Mesothelial cell of epicardium (in vitro differentiated cells): ENCODE measurements at places on chromosomes 16 and 17. TPM values are rescaled to one million over a fixed set of nuclear protein-coding genes. Genes with fewer than 3 reads are reported as not detected.

The SCN4A gene
- total RNA-seq, result 0.14 to 0.60 TPM (median 0.51 TPM) in 3 replicates

The SLFN12 gene
- 18.4 to 19.5 TPM (median 18.8 TPM) in 3 replicates for total RNA-seq

The PLLP gene
- 1.1 to 1.8 TPM (median 1.2 TPM) in 3 replicates for total RNA-seq

The HAGHL gene
- total RNA-seq, result 6.4 to 8.6 TPM (median 7.4 TPM) in 3 replicates

The HS3ST6 gene
- 0.22 to 0.36 TPM in 2 of 3 replicates, not detected in the other for total RNA-seq

The KDM8 gene
- total RNA-seq, result 8.5 to 11.8 TPM (median 9.2 TPM) in 3 replicates

The CTF1 gene
- 9.1 to 11.5 TPM (median 10.3 TPM) in 3 replicates for total RNA-seq

The ADAP2 gene
- total RNA-seq, result 0.36 to 2.3 TPM (median 1.9 TPM) in 3 replicates

The SEPTIN1 gene
- total RNA-seq, result 0.86 to 1.6 TPM (median 1.4 TPM) in 3 replicates

The ALDH3A1 gene
- 0.55 to 1.1 TPM (median 0.69 TPM) in 3 replicates for total RNA-seq

The NDUFAF8 gene
- 46.8 to 47.6 TPM (median 47.3 TPM) in 3 replicates for total RNA-seq

The EVPL gene
- 0.16 to 0.47 TPM (median 0.25 TPM) in 3 replicates for total RNA-seq

The NOXO1 gene
- total RNA-seq, result 0.42 to 1.3 TPM (median 0.73 TPM) in 3 replicates

The MMP25 gene
- 0.09 to 0.16 TPM (median 0.11 TPM) in 3 replicates for total RNA-seq

The CD300LB gene
- not detected in 3 replicates for total RNA-seq

The KIF2B gene
- not detected in 3 replicates for total RNA-seq

The GPRC5B gene
- total RNA-seq, result 31.3 to 36.5 TPM (median 34.2 TPM) in 3 replicates

The BEAN1 gene
- 0.82 to 1.1 TPM (median 1.0 TPM) in 3 replicates for total RNA-seq

The VAC14 gene
- 36.3 to 39.1 TPM (median 37.9 TPM) in 3 replicates for total RNA-seq

The TEKT1 gene
- not detected in 3 replicates for total RNA-seq

The PLA2G10 gene
- not detected in 3 replicates for total RNA-seq

The HOXB13 gene
- 26.4 to 26.9 TPM (median 26.8 TPM) in 3 replicates for total RNA-seq

The CLEC19A gene
- total RNA-seq, result not detected in 3 replicates

The CA7 gene
- total RNA-seq, result not detected in 3 replicates

The CCL14 gene
- not detected in 3 replicates for total RNA-seq

The CDR2 gene
- 26.3 to 33.0 TPM (median 27.3 TPM) in 3 replicates for total RNA-seq

The RASL10B gene
- total RNA-seq, result 19.3 to 20.5 TPM (median 20.1 TPM) in 3 replicates

The LPO gene
- 0.16 to 0.29 TPM (median 0.27 TPM) in 3 replicates for total RNA-seq

The CHST5 gene
- 0.40 to 0.50 TPM (median 0.49 TPM) in 3 replicates for total RNA-seq

The FDXR gene
- total RNA-seq, result 20.4 to 23.0 TPM (median 22.5 TPM) in 3 replicates

The SOX8 gene
- 4.7 to 6.0 TPM (median 5.1 TPM) in 3 replicates for total RNA-seq

The LDAF1 gene
- total RNA-seq, result 19.1 to 22.0 TPM (median 21.4 TPM) in 3 replicates

The PDE6G gene
- total RNA-seq, result 0.59 to 1.4 TPM (median 1.00 TPM) in 3 replicates

The GJC1 gene
- 54.5 to 57.1 TPM (median 54.8 TPM) in 3 replicates for total RNA-seq

The CNTNAP4 gene
- total RNA-seq, result 3.6 to 4.0 TPM (median 3.8 TPM) in 3 replicates

The SOX9 gene
- total RNA-seq, result 43.2 to 47.8 TPM (median 47.1 TPM) in 3 replicates

The LAT gene
- total RNA-seq, result 6.3 to 7.9 TPM (median 6.5 TPM) in 3 replicates

The TLCD1 gene
- total RNA-seq, result 2.3 to 3.8 TPM (median 3.3 TPM) in 3 replicates

The VAT1L gene
- total RNA-seq, result 6.3 to 8.0 TPM (median 6.8 TPM) in 3 replicates

The VPS9D1 gene
- 17.1 to 18.3 TPM (median 17.5 TPM) in 3 replicates for total RNA-seq

The MYO15A gene
- total RNA-seq, result 6.3 to 8.2 TPM (median 6.3 TPM) in 3 replicates

The PDK2 gene
- 44.6 to 46.0 TPM (median 45.4 TPM) in 3 replicates for total RNA-seq

The PHLPP2 gene
- total RNA-seq, result 18.2 to 19.0 TPM (median 18.6 TPM) in 3 replicates
